ENCODE measurements at places on chromosomes 5 and 9.

- DNase-seq: no peak
Observed at GRCh38 chr5:122162100-122162638, 32.8 kb downstream of the ZNF474 start.

DNA sequence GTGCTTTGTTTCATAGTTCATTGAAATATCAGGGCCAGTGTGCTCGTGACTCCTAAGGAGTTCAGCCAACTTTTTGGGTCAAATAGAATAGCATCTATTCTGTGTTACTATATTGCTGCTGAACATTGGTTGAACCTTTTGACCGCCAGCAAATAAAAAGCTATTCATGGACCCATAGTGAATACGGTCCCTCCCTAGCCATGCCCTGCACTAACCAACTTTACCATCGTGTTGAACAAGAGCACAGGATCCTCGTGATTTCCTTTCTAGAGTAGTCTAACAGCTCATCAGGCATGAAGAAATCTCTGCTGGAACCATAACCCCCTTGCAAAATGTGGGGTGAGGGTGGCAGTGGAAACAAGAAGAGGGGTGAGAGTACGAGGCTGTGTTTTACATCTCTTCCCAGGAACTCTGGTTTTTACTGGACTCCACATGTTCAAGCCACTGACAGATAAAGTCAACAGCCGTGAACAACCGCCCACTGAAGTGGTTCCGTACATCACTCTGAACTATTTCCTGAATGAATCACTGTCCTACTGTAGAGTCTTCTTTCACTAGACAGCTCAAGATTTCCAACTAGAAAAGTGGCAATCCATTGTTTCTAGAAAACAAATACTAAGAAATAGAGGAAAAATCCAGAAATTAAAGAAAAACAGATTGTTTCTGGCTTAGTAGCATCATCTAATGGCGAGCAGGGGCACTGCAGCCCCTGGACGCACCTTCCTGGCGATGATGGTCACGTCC, 70.1 kb upstream of the SPATA31E1 start:
- DNase-seq: peak; percentile 34

GRCh38 chr9:7298123-7298522, 501.5 kb downstream of the DMAC1 start:
- peak; percentile 8 for DNase-seq

- DNase-seq: no peak
Observed at GRCh38 chr9:121658166-121658565, 6.7 kb downstream of the DAB2IP start.

DNA sequence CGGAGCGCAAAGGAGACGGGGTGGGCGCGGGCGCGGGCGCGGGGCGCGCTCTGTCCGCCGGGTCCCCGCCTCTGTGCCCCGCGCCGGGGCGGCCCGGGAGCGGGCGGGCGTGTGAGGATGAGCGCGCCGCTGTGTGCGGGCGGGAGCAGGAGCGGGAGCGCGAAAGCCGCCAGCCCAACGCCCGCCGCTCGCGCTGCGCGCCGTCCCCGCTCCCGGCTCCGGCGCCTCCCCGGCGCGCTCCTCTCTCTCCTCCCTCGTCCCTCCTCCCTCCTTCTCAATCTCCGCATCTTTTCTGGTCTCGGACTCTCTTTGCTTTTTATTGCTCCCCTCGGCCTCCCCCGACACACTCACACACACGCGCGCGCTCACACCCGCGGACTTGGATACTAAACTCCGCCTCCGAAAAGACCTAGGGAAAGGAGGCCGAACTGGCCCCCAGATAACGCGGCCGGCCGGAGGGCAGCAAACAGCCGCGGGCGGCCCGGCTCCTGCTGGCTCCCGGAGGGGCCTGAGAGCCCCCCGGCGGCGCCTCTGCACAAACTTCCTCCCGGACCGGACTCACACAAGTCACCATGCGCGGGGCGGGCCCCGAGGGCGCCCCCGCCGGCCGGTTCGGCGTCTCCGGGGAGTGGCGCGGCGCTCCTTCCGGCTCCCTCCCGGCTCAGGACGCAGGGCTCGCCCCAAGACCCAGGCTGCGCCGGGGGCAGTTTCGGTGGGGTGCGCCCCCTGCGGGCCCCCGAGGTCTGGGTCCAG, at the start of gene FIBCD1:
FIBCD1 (minus strand) TSS at position 596 of the 753 bp plus-strand sequence. CDS start 640 bp downstream, outside the sequence.
- DNase-seq: peak; percentile 13

DNA sequence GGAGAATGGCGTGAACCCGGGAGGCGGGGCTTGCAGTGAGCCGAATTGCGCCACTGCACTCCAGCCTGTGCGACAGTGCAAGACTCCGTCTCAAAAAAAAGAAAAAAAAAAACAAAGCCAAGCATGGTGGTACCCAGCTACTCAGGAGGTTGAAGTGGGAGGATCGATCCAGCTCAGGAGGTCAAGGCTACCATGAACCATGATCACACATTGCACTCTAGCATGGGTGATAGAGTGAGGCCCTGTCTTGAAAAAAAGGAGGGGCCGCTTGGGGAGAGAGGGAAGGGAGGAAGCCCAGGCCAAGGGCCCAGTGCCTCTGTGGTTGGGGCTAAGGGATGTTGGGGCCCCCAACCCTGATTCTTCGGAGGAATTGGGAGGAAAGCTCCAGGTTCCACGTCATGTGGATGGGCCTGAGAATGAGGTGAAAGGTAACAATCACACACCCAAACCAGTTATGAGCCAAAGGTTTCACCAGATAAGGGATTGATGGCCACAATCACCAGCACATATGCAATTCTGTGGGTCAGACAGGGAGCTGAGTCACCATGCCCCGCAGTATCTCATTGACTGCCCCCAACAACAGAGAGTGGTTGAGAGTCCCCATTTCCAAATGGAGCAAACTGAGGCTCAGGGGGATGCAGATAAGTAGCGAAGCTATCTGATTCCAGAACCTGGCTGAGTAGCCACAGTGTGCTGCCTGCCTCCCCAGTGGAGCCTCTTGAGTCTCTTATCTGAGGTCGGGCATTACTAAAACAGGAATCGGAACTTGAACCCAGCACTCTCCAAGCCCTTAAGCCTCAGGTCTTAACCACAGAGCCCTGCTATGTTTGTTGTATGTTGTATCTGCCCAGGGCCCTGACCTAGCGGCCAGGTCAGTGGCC, 20.5 kb downstream of the SWI5 start:
- DNase-seq: no peak

GRCh38 chr5:125654392-125654791, 768.8 kb upstream of the GRAMD2B start:
- DNase-seq: no peak

GRCh38 chr5:133130387-133131118, 78.7 kb downstream of the HSPA4 start:
- DNase-seq: no peak

GRCh38 chr5:96927008-96927407, 8.9 kb upstream of the LNPEP start:
- no peak for DNase-seq

- no peak for DNase-seq
Observed at GRCh38 chr5:178180141-178180863, 6.9 kb downstream of the GMCL2 start.

DNA sequence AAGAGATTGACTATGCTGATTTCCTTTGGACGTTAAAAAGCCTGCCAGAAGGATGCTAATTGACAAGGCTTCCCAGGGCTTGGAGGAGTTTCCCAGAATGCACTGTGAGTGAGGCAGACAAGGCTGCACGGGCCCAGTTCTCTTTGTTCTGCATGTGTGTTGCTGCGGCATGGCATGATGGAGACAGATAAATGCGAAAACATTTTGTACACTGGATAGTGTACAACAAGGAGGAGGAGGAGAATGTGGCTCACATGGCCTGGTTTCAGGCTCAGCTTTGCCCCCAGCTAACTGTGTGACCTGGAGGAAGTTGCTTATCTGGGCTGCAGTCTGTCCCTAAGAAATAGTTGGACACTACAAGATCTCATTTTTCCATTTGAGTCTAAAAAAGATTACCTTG, 135.5 kb upstream of the CPEB4 start:
- DNase-seq: no peak

DNA sequence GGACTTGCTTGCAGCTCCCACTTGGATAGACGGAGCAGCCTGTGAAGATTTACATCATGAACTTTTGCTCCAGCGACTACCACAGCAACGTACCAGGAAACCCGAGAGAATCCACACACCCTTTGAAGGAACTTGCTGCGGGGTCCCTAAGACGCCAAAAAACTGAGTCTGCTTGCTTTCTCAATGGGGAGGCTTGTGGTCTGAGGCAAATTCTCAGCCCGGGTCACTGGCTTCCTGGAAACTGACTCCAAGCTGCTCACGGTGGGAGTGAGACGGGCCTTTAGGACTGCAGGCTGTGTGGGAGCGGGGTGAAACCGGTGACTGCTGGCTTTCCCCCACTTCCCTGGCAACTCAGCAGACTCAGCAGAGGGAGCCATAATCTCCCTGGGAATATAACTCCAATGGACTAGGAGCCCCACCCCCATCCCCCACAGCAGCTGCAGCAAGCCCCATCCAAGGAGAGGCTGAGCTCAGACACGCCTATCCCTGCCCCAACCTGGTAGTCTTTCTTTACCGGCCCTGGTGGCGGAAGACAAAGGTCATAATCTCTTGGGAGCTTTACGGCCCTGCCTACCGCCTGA, 466.0 kb downstream of the CAAP1 start:
- DNase-seq: no peak

- no peak for DNase-seq
Observed at GRCh38 chr9:133252301-133253020, 22.5 kb downstream of the ABO start.

DNA sequence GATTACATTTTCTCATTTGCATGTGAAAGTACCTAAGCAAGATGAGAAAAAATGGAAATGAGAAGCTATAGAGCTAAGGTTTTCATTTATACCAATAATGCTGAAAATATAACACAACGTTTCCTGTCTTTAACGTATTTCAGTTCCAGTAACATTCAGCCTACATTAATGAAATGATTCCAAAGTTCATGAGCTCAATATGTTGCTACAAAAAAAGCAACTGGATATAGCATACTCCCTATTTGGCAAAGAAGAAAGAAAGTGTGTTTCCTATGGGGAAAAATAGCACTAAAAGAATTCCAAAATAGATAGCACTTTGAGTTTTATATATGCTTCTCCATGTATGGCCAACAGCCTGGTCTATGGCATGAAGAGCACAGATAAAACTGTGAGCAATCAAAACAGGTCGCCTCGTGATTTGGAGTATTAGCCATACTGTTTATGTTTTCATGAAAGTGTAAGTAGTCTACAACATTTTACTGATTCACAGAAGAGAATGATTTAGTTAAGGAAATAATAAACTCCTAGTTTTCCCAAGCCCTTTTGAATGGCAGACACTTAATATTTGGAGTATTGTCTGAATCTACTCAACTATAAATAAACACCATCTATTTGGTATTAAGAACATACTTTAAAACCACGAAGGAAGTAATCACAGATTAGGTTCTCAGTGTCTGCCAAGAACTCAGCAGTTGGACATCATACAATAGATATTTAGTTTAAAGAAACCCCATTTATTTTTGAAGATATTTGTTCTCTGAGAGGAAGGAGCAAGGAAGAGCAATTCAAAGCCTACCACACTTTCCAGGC, 258.7 kb upstream of the RASA1 start:
- no peak for DNase-seq

DNA sequence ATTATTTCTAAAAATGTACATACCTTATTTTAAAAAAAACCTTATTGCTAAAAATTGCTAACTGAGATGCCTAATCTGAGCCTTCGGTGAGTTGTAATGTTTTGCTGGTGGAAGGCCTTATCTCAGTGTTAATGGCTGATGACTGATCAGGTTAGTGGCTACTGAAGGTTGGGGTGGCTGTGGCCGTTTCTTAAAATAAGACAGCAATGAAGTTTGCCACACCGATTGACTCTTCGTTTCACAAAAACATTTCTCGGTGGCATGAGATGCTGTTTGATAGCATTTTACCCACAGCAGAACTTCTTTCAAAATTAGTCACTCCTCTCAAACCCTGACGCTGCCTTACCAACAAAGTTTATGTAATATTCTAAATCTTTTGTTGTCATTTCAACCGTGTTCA, 14.7 kb downstream of the CENPK start:
- no peak for DNase-seq

DNA sequence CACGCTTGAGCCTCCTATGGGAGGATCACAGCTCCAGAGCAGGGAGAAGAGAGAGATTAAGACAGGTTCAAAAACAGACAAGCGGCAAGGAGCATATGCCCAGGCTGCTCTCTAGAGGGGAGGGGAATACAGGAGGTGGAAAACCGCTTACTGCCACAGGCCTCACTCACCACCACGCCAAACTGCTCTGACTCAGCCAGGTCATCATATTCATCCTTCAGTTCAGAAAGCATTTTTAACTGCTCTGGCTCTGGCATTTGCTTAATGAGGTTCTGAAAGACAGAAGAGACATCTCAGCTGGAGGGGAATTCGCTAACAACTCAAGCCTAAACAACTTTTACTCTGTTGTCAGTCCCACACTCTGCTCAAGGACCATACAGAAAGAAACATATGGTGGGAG, 40.1 kb downstream of the PCDHGC5 start:
- DNase-seq: no peak

DNA sequence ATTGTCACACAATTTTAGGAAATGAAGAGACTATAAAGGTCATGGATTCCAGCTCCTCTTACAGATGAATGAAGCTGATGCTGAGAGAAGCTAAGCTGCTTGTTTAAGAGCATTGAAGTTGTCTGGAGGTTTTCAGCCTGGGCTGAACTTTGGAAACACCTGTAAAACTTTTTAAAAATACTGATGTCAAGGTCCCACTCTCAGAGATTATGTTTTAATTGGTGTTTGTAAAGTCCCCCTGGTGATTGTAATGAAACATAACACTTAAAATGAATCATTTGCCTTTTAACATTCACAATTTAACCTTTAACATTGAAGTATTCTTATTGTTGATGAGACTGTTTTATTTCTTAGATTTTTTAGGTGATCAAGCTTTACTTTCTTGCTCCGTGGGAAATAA, 16.4 kb downstream of the RAD23B start:
- no peak for DNase-seq

GRCh38 chr9:131046581-131047202, 37.7 kb downstream of the LAMC3 start:
- peak; percentile 59 for DNase-seq

DNA sequence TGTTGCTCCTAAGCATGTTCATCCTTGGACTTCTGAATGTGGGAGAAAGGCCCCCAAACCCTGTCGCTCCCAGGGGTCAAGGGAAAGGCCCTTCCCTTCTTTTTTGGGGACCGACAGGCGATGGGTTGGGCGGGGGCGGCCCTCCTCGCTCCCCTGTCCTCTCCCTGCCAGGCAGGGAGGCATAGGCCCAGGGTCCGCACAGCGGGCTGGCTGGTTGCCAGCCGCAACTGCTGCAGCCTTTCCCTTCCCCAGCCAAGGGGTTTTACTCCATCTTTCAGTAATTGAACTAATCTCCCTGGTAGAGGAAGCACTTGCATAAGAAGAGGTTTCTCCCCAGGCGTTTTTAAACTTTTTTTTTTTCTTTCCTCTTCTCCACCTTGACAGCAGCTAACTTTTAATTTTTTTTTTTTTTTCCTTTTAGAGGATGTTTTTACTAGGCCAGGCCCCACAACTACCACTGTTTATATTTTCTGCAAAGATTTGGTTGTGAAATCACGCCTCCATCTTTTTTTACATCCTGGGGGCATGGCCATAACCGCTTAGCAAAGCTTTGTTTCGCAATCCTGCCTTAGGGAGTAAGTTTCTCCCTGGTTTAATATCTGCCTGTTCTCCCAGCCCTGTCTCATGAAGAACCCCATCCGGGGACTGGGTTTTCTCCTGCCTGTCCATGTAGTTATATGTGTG, 216.9 kb upstream of the ZNF608 start:
- DNase-seq: no peak

GRCh38 chr5:15487228-15487627, 12.8 kb upstream of the FBXL7 start:
- no peak for DNase-seq

GRCh38 chr5:150017226-150018005, 16.9 kb downstream of the HMGXB3 start:
- no peak for DNase-seq

GRCh38 chr9:30235564-30235963, 2148.9 kb upstream of the ACO1 start:
- DNase-seq: no peak
